ENCODE measurements at places on chromosomes 13 and 19.

GRCh38 chr19:45253396-45254027, 2.4 kb downstream of the MARK4 start:
- no peak for DNase-seq

DNA sequence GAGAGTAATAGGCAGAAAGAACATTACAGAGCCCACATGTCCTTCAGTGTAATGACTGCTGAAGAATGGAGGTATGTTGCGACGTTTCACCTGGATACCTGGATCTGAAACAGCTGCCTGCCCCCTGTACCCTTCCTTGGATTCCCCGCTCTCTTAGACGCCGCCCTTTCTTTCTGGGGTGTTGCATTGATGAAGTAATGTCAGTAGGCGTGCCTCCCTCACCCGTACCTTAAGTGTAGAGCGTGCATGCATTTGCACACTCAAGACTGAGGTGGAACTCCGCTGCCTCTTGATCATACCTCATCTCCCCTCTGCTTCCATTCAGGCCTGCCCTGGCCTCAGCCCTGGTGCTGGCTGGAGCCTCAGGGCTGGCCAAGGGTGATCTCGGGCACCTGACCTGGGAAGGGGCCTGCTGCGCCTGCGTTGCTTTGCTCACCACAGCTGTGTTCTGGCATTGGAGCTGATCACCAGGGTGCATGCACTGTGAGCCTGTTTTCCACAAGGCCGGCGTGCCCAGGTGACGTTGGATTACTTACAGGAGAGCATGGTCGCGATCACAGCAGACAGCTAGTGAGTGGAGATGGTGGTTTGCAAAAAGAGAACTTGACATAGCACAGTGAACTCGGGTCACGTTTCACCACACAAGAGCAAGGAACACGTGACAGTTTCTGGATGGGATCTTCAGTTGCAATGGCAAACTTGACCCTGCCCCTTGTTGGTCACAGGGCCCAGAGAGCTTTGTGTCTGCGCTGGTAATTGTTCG, 99.0 kb downstream of the ARHGEF7 start:
- DNase-seq = no peak

DNA sequence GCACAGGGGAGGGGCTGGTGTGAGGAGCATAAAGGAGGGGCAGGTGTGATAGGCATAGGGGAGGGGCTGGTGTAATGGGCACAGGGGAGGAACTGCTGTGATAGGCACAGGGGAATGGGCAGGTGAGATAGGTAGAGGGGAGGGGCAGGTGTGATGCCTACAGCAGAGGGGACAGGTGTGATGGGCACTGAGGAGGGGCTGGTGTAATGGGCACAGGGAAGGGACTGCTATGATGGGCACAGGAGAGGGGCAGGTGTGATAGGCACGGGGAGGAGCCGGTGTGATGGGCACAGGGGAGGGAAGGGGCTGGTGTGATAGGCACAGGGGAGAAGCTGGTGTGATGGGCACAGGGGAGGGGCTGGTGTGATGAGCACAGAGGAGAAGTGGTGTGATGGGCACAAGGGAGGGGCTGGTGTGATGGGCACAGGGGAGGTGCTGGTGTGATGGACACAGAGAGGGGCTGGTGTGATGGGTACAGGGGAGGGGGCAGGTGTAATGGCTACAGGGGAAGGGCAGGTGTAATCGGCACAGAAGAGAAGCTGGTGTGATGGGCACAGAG, 39.5 kb upstream of the POP4 start:
- no peak for DNase-seq

- no peak for DNase-seq
Observed at GRCh38 chr19:1324806-1325567, 39.3 kb downstream of the EFNA2 start.

GRCh38 chr19:35703343-35703742, 1.0 kb upstream of the ZBTB32 start:
- no peak for DNase-seq

DNA sequence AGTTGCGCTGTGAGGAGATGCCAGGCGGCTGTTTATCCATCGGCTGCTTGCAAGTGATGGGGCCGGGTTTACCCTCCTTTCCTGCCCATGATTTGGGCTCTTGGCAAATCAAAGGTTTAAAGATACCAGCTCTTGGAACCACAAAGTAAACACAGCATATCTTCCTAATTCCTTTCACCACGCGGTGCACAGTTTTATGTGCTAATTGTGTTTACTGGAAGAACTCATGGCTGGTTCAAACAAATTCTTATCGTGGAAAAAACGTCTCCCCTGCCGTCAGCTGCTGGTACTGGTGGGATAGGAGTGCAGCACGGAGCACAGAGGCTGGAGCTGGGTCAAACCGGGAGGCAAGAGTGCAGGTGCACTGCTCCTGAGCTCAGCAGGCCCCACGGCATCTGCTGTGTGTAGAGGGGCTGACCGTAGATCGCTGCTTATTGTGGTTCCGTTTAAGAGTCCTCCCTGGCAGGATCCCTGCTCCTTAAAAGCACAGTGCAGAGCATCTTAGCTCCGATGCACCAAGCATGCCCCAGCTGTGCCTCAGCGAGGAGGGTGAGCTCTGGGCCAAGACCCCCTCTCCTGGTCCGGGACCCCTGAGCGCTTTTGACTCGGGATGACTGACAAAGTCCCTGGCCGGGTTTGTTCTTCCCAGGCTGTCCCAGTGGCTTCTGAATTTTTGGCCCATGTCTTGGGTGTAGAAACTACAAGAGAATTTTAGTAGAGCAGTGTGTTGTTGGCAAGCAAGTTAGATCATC, 51.3 kb upstream of the GAS6 start:
- DNase-seq = no peak

DNA sequence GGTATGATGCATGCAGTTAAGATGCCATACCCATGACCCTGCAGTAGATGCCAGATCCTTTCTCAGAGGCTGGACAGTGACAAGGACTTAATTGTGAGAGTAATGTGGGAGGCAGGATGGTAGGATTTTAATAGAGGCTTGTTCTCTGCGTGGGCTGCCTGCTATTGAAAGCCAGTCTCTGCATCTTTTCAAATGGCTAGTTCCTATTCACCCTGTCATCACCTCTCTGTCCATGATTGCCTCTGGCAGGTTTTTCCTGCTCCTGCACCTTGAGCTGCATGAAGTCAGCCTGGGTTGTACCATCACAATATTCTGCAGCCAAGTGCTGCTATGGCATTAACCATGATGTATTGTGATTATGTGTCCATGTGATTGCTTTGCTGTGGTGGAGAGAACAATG, 440.5 kb downstream of the ITGBL1 start:
- DNase-seq = no peak

GRCh38 chr13:100954430-100955305, 280.1 kb upstream of the TMTC4 start:
- no peak for DNase-seq

GRCh38 chr19:2500156-2500555, 24.2 kb downstream of the GADD45B start:
- no peak for DNase-seq

DNA sequence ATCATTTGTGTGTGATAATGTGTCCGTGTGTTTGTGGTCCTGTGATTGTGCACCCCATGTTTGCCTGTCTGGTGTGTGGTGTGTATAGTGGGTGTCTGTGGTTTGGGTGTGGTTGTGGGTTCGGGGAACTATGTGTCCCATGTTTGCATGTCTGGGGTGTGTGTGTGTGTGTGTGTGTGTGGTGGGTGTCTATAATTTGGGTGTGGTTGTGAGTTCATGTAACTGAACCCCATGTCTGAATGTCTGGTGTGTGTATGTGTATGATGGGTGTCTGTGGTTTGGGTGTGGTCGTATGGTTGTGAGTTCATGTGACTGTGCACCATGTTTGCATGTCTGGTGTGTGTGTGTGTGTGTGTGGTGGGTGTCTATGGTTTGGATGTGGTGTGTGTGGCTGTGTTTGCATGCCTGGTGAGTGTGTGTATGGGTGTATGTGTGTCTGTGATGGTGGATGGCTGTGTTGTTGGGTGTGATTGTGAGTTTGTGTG, 11.1 kb upstream of the NFIX start:
- no peak for DNase-seq

- no peak for DNase-seq
Observed at GRCh38 chr19:16075430-16076153, 703 bp upstream of the TPM4 start.

- DNase-seq = no peak
Observed at GRCh38 chr19:12689012-12689411, 1.2 kb downstream of the GNG14 start.

GRCh38 chr19:49113762-49114629, at the start of gene LIN7B:
TSS of gene LIN7B (plus strand) at chr19:49114370. CDS start at chr19:49114405, 35 bp downstream.
- peak; percentile 43 for DNase-seq

DNA sequence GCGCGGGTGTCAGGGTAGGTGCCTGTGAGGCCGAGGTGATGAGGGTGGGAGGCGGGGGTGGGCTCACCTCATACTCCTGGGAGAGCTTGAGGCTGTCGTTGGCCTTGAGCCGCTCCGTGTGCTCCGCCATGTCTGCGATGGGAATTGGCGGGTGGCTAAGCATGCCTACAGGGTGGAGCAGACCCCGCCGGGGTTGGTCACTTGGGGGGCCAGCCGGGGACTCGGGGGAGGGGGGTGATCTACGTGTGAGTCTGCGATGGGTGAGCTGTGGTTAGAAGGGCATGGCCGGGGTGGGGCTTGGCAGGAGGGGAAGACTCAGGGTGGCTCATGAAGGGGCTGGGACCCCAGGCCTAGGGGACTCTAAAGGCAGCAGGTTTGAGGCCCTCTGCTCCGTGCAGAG, 125.2 kb downstream of the PTPRS start:
- no peak for DNase-seq

- DNase-seq = no peak
Observed at GRCh38 chr13:29583073-29583785, 12.3 kb downstream of the SLC7A1 start.

- no peak for DNase-seq
Observed at GRCh38 chr19:54316746-54317107, 3.8 kb upstream of the LILRA5 start.

- no peak for DNase-seq
Observed at GRCh38 chr13:110869231-110869804, 45.6 kb downstream of the ANKRD10 start.

GRCh38 chr13:31166591-31166990, 4.9 kb upstream of the HSPH1 start:
- DNase-seq = no peak

DNA sequence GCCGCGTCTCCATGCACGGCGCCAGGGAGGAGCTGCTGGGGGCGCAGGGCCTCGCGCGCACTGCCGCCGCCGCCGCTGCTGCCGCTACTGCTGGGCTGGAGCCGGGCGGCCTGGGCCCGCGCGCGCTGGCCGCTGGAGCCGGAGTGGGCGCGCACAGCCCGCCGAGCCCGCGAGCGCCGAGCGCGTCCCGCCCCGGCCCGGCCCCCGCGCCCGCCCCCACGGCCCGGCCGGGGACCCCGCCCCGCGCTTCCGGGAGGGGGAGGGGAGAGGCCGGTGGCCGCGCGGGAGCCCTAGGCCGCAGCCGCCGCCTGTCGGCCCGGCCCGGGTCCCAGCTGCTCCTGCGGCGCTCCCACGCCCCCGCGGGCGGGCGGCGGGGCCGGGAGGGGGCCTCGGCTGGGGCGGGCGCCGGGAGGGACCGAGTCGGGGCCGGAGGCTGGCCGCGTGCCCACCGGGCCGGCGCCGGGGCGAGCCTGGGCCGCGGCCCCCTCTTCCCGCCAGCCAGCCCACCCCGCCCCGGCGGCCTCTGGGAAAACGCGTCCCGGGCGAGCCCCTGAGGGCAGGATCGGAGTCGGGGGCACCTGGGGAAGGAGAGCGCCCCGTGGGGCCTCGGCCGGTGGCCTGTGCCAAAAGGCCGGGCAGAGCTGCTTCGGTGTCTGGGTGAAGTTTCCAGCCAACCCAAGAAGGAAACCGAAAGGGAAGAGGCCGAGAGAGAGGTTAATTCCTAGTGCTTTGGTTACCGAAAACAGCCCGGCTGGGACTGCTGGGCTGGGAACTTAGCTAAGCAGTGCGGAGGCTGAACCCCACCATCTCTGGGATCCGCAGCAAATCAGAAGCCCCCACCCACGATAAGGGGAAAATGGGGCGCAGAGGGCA, at the start of gene STK24:
Gene STK24 (minus strand): TSS at position 145 of the 873 bp plus-strand sequence. CDS start 321 bp downstream, outside the sequence.
- DNase-seq = peak; percentile 30

DNA sequence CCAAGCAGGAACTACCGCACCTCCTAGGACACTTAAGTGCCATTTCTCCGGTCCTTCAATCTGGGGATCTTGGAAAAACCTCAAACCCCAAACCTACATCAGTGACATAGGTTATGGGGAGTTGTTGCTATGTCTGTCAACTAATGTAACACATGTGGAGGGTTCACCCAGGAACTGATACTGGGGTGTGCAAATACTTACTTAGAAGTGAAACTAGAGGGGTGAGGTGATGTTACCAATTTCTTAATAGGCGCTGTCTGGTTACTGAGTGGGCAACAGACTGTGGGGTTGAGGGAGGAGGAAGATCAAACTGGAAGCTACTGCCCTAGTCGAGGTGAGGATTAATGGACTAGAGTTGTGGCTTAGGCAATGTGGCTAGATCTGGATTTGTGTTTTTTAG, 1.9 kb downstream of the ZNF586 start:
- DNase-seq = no peak

DNA sequence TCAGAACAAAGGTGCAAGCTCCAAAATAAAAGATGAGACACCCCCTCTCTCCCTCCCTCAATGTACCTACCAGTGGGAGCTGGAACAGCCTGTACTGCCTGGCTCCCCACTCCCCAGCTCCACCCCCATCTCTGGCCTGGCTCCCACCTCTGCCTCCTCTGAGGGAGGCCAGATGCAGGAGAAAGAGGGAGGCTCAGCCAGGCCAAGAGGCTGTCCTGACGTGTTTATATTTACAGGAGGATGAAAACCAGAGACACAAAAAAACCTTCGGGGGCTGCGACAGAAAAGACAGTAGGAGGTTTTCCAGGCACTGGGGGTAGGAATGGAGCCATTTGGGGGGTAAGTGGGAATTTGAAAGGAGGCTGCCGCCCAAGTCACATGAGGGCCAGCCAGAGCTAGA, 19.7 kb downstream of the ARHGEF18 start:
- DNase-seq = no peak

GRCh38 chr19:12648088-12648487, 18.5 kb downstream of the MAN2B1 start:
- DNase-seq = no peak

DNA sequence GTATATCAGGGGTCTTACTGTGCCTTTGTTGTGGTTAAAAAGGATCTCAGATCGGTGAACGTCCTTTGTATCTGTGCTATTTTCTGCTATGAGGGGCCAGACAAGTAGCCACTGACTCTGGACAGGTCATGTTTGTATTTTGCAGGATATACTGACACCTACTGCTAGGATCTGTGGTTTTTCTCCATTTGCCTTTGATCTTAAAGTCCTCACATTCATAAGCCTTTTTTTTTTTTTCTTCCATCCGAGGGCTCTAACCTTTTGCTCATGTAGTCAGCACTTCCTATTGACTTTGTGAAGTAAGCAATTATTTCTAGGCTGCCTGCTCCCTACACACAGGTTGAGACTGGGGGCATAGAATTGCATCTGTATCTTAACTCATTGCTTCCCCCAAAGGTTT, 106.2 kb downstream of the SLITRK5 start:
- no peak for DNase-seq

- peak; percentile 31 for DNase-seq
Observed at GRCh38 chr19:32976223-32976805, 4.3 kb downstream of the FAAP24 start.

- DNase-seq = no peak
Observed at GRCh38 chr19:2454962-2455850, 1.6 kb downstream of the LMNB2 start.
